Sciatic nerve (tissue), 2 donors: ENCODE measurements at places on chromosomes 6 and 20. TPM values are rescaled to one million over a fixed set of nuclear protein-coding genes. Genes with fewer than 3 reads are reported as not detected.

DNA sequence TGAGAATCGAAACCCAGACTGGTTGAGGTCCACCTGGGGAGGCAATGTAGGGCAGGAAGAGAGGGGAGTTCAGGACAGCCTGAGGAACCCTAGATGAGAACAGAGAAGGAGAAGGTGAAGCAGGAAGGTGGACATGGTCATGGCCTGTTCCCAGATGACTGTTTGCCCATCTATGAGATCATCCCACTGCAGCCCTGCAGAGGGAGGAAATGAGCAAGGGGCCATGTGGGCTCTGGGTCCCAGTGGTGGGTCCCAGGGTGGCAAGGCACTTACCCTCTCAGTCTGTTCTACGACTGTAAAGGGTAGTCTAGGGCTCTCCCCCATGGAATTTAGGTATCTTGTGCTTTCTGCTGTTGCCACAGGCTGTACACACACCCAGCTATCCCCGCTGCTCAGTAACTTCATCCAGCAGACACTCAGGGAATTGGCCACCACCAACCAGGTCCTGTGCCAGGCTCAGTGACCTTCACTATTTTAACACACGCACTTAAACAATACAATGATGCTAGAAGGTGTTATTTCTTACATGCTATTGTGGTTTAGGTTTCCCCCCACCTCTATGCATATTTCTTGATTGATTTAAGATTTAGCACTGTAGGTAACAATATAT, 89.8 kb downstream of the TOX2 start:
- DNase-seq: no peak

DNA sequence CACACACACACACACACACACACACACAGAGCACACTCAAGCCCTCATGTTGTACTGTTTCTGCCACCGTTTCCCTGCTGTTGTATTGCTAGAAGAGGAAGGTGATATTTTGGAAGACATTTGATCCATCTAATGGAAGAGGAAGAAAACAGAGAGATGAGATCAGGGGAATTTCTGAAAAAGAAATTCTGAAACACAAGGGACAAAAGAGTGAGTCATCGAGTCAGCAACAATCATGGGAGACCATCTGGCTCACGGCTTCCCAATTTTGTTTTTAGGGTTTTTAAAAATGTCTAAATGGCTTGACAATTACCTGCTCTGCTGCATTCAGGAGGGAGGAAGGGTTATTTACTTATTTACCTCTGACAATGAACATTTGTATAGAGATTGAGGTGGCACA, 22.0 kb downstream of the SOX4 start:
- DNase-seq: no peak

DNA sequence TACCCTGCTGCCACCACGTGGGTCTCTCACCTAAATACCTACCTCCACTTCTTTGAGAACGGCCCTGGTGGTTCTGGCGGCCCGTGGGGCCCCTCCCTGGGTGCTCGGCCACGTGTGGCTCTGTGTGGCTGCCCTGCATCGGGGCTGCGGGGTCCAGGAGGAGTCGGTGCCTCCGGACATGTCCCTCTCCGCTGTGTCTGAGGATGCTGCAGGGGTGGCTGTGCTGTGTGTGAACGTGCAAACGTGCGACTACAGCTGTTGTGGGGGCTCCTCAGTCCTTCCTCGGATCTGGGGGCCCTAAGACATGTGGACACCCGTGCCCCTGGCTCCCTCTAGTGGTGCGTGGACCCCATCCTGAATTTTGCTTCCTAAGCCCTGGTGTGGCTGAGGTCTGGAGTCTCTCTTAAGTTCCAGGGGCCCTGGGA, 691.8 kb downstream of the QKI start:
- peak; percentile 65 for DNase-seq

GRCh38 chr6:99490608-99491007, 24.6 kb downstream of the USP45 start:
- DNase-seq: no peak

- peak; percentile 79 for DNase-seq
Observed at GRCh38 chr6:1832844-1833787, 223.4 kb downstream of the FOXC1 start.

GRCh38 chr20:17616480-17617211, 46.8 kb downstream of the DSTN start:
- DNase-seq: peak; percentile 60

The NHLRC1 gene
- total RNA-seq: 1.8 TPM

The TULP1 gene
- total RNA-seq: not detected
